Psoas muscle (tissue), 8 donors: ENCODE measurements at places on chromosomes 11 and 22. TPM values are rescaled to one million over a fixed set of nuclear protein-coding genes. Genes with fewer than 3 reads are reported as not detected.
A peak's percentile ranks its signal among the peaks of the same experiment; 100 is the strongest.

GRCh38 chr22:36386351-36386899, 1.3 kb downstream of the MYH9 start:
- no peaks in the 10 kb centered on the region for H3K36me3 ChIP-seq
- no peaks in the 10 kb centered on the region for H3K27me3 ChIP-seq
- peak; percentile 60 for DNase-seq
- peak overlapping the region; percentile 87 for H3K4me3 ChIP-seq

LGALS12 gene
- total RNA-seq, result not detected

OR6T1 gene
- not detected for total RNA-seq

SLN gene
- 2,561 TPM for total RNA-seq

DNA sequence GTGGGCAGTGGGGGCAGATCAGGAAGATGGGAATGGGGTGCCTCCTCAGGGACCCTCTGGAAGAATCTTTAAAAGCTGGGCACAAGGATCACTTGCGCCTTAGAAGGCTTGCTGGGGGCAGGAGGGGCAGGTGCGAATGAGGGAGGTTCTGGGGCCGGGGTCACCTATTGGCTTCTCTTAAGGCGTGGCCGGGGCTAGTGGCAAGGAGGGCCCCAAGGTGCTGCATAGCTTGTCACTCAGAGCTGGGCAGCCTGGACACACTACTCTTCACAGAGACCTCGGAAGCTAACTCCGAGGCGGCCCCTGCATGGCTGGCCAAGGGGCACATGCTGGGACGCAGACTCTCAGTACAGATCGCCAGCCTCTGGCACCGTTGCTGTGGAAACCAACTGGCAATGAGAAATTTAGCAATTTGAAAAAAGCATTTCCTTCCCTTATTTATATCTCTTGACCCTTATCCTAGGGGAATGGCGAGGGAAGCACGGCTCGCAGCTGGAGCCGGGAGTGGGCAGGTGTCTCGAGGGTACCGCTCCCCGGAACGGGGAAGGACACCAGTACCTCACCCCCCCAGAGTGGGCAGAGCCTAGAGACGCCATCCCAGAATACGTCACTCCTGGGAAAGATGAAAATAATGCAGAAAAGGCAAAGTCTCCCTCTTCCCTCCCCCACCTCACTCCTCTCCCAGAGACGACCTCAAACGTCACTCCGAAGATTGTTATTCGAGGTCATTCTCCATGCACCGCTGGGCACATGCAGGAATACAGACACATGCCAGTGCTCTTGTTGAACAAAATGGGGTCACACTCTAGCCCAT, 188.1 kb downstream of the CTTN start:
- no peaks in the 10 kb centered on the region for H3K27me3 ChIP-seq
- peak; percentile 27 for DNase-seq
- no peaks in the 10 kb centered on the region for H3K36me3 ChIP-seq
- H3K27ac ChIP-seq, result no peak overlapping the region
- no peaks in the 10 kb centered on the region for H3K4me1 ChIP-seq

KDELR3 gene
- total RNA-seq, result 1.4 TPM

OR5P2 gene
- not detected for total RNA-seq

MS4A6E gene
- total RNA-seq, result not detected

GUCY1A2 gene
- 9.4 TPM for total RNA-seq

DNA sequence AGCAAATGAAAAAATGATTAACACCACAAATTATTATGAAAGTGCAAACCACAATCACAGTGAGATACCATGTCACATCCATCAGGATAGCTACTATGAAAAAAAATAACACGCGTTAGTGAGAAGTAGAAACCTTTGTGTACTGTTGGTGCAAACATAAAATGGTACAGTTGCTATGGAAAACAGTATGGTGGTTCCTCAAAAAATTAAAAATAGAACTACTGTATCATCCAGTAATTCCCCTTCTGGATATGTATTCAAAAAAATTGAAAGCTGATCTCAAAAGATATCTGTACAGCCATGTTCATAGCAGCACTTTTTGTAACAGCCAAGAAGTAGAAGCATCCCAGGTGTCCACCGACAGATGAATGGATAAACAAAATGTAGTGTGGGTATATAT, 43.4 kb downstream of the CCDC81 start:
- no peaks in the 10 kb centered on the region for H3K4me1 ChIP-seq
- H3K4me3 ChIP-seq, result no peak overlapping the region
- DNase-seq, result no peak
- no peaks in the 10 kb centered on the region for H3K27me3 ChIP-seq
- H3K27ac ChIP-seq, result no peak overlapping the region

GDPD4 gene
- not detected for total RNA-seq

- DNase-seq, result no peak
- no peaks in the 10 kb centered on the region for H3K36me3 ChIP-seq
- no peaks in the 10 kb centered on the region for H3K27me3 ChIP-seq
These were observed 315.8 kb downstream of the CASP12 start for GRCh38 chr11:104582431-104582830.
